Body of pancreas (tissue), 4 donors: ENCODE measurements at places on chromosomes 11 and 22. TPM values are rescaled to one million over a fixed set of nuclear protein-coding genes. Genes with fewer than 3 reads are reported as not detected.

GRCh38 chr11:23099256-23099655 lies 239.0 kb upstream of the CCDC179 start:
- no peak overlapping the region for H3K4me3 ChIP-seq
- H3K27me3 ChIP-seq, result no peaks in the 10 kb centered on the region
- DNase-seq, result no peak
- no peaks in the 10 kb centered on the region for H3K4me1 ChIP-seq
- no peak overlapping the region for H3K27ac ChIP-seq

DNA sequence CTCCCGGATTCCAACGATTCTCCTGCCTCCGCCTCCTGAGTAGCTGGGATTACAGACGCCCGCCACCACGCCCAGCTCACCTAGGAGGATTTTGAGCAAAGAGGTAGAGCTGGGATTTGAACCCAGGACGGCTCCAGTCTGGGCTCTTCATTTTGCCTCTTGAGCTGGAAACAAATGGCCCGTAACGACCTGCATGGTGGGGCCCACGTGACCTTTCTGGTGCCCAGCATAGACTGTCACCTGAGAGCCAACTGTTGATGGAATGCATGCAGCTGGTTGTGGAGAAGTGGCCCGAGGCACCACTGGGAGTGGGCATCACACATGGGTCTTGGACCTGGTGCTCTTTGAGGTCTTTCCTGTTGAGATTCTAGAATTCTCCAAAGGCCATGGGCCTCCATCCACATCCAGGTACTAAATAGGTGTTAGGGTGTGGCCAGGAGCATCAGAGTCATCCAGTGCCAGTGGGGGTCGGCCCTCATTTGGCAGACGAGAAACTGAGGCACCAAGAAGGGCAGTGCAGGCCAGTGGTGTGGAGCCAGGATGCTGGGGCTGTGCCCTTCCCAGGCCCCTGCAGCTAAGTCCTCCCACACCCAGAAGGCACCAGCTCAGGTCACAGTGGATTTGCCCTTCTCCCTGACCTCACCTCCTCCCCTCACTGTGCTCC lies 3.9 kb downstream of the ATF4 start:
- H3K4me3 ChIP-seq, result no peak overlapping the region
- peak overlapping the region; percentile 0 for H3K27ac ChIP-seq
- no peaks in the 10 kb centered on the region for H3K27me3 ChIP-seq
- H3K36me3 ChIP-seq, result peaks cover 6% of the 10 kb centered on the region

DNA sequence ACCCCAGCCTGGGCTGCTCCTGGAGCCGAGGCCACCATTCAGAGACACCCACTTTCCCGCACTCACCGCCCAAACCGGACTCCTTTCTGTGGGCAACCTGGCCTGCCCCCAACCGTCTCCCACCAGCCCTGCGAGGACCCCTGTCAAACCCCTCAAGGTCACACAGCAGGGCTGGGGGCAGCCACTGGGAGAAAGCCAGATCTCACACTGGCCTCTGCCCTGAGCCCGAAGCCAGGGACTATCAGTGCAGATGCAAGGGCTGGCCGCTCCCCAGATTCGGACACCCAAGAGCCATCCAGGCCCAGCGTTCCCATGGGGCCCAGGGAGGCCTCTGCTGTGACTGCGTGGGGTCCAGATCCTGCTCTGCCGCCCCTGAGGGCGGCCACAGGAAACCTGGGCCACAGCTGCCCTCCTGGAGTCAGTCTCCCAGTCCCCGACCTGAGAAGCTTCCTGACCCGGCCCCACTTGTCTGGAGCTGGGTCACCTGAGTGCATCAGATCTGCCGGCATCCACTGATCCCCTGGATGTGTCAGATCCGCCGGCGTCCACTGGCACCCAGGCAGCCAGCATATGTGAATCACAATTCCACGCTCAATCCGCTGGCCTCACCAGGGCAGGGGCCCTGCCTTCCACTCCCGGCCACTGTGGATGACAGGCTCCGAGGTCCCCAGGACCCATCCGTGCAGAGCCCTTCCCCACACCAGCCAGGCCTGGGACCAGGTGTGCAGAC lies 139.7 kb downstream of the BRD1 start:
- peaks cover 10% of the 10 kb centered on the region for H3K27me3 ChIP-seq
- no peak overlapping the region for H3K27ac ChIP-seq
- H3K4me3 ChIP-seq, result no peak overlapping the region
- no peaks in the 10 kb centered on the region for H3K36me3 ChIP-seq
- DNase-seq, result no peak

KDM4E gene
- total RNA-seq, result not detected

DNA sequence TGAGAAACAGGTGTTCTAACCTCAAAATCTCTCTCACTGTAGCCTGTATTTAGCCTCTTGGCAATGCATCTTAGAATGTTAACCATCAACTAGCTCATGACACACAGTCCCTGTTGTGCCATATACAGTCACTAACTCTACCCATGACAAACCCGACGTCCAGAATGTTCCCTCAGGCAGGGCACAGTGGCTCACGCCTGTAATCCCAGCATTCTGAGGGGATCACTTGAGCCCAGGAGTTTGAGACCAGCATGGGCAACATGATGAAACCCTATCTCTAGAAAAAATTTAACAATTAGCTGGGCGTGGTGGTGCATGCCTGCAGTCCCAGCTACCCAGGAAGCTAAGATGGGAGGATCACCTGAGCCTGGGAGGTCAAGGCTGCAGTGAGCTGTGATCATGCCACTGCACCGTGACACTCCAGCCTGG lies 18.2 kb upstream of the CCDC34 start:
- peak; percentile 57 for DNase-seq
- no peak overlapping the region for H3K4me3 ChIP-seq
- H3K27ac ChIP-seq, result peak overlapping the region; percentile 87
- H3K4me1 ChIP-seq, result peaks cover 57% of the 10 kb centered on the region
- H3K27me3 ChIP-seq, result no peaks in the 10 kb centered on the region

DNA sequence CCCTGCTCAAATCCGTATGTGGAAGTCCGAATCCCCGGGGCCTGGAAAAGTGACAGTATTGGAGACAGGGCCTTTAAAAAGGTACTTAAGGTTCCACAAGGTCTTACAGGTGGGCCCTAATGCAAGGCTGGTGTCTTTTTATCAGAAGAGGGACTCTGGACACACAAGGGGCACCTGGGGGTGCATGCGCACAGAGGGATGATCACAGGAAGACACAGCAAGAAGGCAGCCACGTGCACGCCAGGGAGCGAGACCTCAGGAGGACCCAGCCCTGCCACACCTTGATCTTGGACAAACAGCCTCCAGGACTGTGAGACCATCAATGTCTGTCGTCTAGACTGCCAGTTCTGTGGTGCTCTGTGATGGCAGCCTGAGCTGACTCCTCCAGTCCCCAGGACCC lies 96.5 kb downstream of the SHANK2 start:
- H3K4me3 ChIP-seq, result no peak overlapping the region
- DNase-seq, result no peak
- H3K27ac ChIP-seq, result no peak overlapping the region
- peaks cover 24% of the 10 kb centered on the region for H3K4me1 ChIP-seq
- no peaks in the 10 kb centered on the region for H3K36me3 ChIP-seq
- no peaks in the 10 kb centered on the region for H3K27me3 ChIP-seq

DNA sequence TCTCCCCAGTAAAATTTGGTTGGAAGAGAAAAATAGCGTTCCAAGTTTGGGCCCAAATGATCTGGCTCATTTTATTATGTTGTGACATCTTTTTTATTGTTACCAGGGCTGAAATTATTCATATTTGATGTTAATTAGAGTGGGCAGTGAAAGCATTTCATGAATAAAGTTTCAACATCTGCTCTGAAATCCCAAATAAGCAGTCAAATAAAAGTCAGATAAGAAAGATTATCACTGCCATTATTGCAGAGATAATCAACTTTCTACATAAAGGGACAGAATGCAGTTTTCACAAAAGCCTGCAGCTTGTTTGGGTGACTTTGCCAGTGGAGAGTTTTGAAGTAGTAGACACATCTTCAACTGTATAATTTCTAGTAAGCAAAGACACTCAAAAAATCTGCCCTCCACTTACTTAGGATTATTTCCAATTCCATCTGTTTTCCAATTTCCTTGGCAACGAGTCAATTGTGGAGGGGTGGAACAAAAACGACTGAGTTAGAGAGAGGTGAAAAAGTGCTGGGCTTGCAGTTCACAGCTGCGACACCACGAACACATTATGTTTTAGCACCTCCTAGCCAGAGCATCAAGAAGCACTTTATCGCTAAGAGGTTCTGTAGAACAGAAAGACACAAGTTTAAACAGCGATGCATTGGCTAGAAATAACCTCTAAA lies 9.0 kb downstream of the TECTA start:
- H3K27me3 ChIP-seq, result no peaks in the 10 kb centered on the region
- H3K4me3 ChIP-seq, result no peak overlapping the region
- H3K36me3 ChIP-seq, result no peaks in the 10 kb centered on the region
- H3K4me1 ChIP-seq, result no peaks in the 10 kb centered on the region
- no peak for DNase-seq

DNA sequence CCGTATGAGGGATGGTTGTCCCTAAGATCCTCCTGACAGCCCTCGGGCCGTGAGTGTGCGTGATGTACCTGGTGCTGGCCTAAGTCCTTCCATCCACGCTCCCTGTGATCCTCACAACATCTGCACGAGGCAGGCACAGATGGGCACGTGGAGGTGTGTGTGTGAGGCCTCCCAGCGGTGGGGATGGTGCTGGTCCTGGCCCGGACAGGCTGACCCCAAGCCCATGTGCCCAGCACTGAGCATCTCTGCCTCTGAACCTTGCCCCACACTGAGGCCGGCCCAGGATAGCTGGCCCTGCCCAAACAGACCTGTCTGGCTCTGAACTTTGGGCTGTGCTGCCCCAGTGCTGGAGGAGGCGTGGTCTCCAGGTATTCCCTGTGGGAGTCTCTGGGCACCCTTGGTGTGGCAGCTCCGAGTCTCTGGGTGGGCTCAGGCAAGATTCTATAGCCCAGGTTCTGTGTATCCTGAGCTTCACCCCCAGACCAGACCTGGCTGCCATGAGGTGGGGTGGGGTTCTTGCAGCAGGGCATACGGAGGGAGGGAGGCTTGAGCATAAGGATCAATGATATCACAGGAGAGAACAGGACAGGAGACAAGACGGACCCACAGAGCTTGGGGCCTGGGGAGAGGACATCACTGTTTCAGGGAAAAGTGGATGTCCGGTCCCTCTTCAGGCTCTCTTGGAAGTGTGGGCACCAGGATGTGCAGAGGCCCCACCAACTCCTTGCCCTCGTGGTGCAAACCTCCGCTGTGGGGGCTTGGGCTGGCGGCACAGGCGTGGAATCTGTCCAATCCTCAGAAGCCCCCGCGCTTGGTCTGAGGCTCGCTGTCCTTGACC lies 881.8 kb downstream of the BRD1 start:
- no peaks in the 10 kb centered on the region for H3K4me1 ChIP-seq
- H3K36me3 ChIP-seq, result no peaks in the 10 kb centered on the region
- no peak for DNase-seq
- H3K27ac ChIP-seq, result no peak overlapping the region

GRCh38 chr11:11141065-11141464 lies 212.0 kb downstream of the CSNK2A3 start:
- H3K27me3 ChIP-seq, result no peaks in the 10 kb centered on the region
- H3K27ac ChIP-seq, result no peak overlapping the region
- peaks cover 6% of the 10 kb centered on the region for H3K4me1 ChIP-seq
- DNase-seq, result no peak
- no peaks in the 10 kb centered on the region for H3K36me3 ChIP-seq
- no peak overlapping the region for H3K4me3 ChIP-seq

DNA sequence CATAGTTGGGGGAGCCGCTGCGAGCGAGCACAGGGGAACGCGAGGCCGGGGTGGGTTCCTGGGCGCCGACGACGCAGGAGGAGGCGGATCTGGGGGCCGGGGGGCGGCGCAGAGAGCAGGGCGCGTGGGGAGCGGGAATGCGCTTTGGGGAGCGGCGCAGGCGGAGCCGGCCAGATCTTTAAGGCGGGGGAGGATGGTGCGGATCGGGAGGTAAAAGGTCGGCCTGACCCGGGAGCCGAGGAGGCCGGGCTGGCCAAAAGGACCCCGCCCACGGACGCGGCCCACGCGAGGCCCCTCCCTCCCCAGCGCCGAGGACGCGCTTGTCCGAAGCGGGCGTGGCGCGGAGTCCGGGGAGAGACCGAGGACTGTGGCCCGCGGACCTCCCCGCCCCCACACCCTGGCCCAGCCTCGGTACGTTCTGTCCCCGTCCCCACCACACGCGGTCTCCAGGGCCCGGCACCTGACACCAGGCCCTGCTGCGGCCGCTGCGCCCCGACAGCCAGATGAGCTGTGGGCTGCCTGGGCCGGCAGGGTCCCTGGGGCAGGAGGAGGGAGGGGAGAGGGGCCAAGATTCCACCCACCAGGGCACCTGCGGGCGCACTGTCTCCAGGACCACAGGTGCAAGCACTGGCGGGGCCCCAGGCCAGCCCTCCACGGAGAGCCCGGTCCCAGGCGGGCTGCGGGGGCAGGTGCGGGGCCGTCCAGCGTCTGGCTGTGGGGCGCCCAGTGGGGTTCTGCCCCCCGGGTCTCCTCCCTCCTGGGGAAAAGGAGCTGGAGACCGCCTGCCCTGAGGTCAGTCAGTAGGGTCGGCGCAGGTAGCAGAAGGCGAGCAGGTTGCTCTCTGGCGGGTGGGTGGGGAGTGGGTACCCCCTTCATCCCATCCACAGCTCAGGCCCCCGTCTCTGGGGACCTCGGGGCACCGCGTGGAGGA lies 10.9 kb downstream of the PIM3 start:
- H3K4me3 ChIP-seq, result no peak overlapping the region
- H3K36me3 ChIP-seq, result no peaks in the 10 kb centered on the region
- peaks cover 54% of the 10 kb centered on the region for H3K4me1 ChIP-seq
- H3K27me3 ChIP-seq, result no peaks in the 10 kb centered on the region
- peak overlapping the region; percentile 92 for H3K27ac ChIP-seq

PTH gene
- total RNA-seq, result not detected

MYOD1 gene
- total RNA-seq, result not detected

OR56A1 gene
- not detected for total RNA-seq

DNA sequence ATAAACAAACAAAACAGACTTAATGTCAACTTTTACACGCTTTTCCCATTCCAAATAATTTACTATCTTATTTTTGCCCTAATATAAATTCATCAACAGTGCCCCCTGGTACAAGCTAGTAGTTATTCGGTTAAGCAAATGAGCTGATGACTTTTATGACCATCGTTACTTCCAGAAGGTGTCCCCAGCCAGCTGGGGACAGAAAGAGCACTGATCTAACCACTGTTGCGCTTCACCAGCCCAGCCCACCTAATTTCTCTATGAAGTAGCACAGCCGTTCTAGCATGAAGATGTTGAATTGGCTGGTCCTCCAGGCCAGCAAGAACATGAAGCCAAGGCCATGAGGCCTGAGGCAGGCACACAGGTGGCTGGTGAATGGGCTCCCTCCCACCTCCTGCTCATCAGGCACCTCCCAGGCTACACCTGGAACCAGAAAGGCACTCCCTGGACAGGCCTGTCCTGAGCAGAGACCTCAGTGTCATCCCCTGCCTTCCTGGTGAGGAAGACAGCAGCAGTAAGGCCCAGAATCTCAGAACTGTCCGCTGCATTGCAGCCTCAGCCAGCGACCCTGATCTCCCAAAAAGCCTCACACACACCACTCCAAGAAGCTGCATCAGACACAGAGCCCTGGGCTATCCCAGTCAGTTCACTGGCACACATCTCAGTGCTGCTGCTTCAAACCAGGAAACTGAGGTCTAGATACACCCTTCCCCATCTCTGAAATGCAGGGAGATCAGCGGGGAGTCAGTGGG lies 12.9 kb downstream of the GNB1L start:
- H3K36me3 ChIP-seq, result no peaks in the 10 kb centered on the region
- H3K4me3 ChIP-seq, result no peak overlapping the region
- no peaks in the 10 kb centered on the region for H3K27me3 ChIP-seq
- DNase-seq, result no peak
- H3K4me1 ChIP-seq, result peaks cover 9% of the 10 kb centered on the region
- no peak overlapping the region for H3K27ac ChIP-seq

CCDC188 gene
- not detected for total RNA-seq
